Activated effector memory CD4-positive, alpha-beta T cell treated with Interleukin-2 at 50 U/mL for 16 hours (primary cell): ENCODE measurements at places on chromosomes 12 and 14.

DNA sequence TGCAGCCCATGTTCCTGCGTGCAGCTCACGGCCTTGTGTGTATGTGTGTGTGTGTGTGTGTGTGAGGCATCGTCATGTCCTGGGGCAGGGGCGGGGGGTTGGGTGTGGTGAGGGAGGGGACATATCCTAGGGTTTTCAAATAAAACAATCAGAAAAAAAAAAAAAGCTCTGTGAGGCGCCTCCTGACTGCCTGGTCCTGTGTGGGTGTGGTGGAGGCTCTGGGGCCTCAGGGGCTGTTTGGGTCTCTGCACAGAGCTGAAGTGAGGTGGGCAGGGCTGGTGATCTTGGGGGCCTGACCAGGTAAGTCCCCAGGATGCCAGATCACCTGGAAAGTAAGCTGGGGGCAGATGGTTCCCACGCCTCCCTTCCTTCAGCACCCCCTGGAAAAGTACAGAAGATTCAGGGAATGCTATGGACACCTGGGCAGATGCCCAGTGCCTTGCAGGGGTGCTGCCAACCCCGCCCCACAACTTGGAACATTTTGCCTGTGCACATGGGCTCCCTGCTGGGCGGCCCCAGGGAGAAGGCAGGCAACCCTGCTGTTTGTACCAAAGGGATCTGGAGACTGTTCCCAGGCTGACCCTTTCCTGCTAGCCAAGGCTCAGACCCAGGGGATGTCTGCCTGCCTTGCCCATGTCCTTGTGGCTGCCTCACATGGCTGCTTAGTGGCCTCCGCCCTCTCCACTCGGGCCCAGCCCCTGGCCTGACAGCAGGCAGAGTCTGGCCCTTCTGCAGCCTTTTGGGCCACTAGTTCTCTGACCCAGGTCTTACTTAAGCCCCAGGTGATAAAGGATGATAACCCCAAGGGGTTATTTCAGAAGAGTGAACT is 28.8 kb downstream of the CLSTN3 start:
- DNase-seq = no peak

- DNase-seq = no peak
Observed at GRCh38 chr12:113403435-113404415, at the start of gene SDS. TSS of gene SDS (minus strand) at chr12:113403887. CDS start at chr12:113399708, 4,179 bp downstream.

GRCh38 chr12:112901271-112901670 is 5.5 kb upstream of the OAS1 start:
- DNase-seq = no peak

GRCh38 chr14:74491956-74492775 is 939 bp downstream of the NPC2 start:
- DNase-seq = no peak

DNA sequence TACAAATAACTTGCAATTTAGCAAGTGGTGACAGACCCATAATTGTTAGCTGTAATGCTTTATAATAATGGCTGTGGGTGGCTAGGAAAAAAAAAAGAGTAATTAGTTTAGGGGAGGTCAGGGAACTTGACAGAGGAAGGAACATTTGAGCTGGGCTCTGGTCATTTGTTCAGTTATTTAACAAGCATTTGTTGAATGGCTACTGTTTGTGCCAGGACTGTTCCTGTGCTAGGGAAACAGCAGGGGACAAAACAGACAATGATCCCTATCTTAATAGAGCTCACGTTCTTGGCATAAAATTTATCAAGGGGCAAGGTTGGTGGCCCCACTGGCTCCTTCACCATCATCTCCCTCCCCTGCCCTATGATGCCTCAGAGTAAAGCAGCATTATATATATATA is 18.5 kb downstream of the CHST11 start:
- DNase-seq = no peak

- no peak for DNase-seq
Observed at GRCh38 chr12:572532-572899, 90.7 kb downstream of the NINJ2 start.

- DNase-seq = no peak
Observed at GRCh38 chr12:52250048-52250990, 17.3 kb downstream of the KRT7 start.
